ENCODE measurements at places on chromosomes 7 and 10.

GRCh38 chr10:130341356-130341755 lies 205.2 kb downstream of the GLRX3 start:
- no peaks in the 10 kb centered on the region for H3K4me1 ChIP-seq
- H3K27ac ChIP-seq, result no peak overlapping the region
- H3K27me3 ChIP-seq, result peaks cover 9% of the 10 kb centered on the region
- no peaks in the 10 kb centered on the region for H3K36me3 ChIP-seq

DNA sequence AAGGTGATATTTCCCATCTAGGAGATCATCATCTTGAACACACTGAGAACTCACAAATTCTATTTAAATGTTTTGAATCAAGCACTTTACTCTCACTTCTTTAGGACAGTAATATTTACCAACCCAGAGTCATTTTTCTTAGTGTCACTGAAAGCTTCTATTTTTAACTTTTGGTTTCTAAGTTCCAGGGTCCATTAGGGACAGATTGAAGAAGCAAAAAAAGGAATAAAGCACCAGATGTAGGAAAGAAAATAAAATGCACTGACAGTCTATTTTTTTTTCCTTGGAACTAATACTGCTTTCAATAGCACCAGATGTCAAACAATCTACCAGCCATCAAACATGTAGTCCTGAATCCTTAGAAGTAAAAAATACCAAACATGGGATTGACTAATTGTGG lies 526.7 kb upstream of the LRRN3 start:
- no peaks in the 10 kb centered on the region for H3K27me3 ChIP-seq
- H3K4me1 ChIP-seq, result no peaks in the 10 kb centered on the region
- no peaks in the 10 kb centered on the region for H3K36me3 ChIP-seq
- DNase-seq, result no peak

GRCh38 chr10:122140941-122141623 lies 130.0 kb upstream of the BTBD16 start:
- H3K36me3 ChIP-seq, result no peaks in the 10 kb centered on the region
- H3K4me1 ChIP-seq, result no peaks in the 10 kb centered on the region
- H3K4me3 ChIP-seq, result no peak overlapping the region

DNA sequence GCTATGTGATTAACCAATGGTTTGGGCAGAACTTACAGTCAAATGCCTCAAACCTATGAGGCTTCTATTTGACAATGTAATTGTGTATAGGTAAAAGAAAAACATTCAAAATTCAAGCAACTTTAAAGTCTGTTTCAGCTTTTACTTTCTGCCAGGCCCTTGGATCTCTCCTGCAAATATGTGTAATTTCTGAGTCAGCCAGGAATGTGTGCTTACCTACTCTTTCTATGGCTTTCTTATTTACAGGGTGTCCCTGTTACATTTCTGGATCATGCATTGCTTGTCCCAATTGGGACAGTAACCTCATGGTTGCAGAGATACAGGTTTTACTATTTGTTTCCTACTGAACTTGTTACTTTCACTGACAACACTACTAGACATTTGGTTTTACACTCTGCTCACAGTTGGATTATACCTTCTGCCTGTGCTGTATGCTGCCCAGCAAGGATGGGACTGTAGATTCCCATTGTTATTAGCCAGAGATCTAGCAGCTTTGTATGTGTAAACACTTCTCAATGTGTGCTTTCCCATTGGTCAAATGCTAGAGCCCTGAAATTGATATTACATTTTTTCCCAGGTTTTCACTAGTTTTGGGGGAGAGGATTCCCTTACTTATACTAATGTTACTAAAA lies 355.3 kb downstream of the ARL4A start:
- no peaks in the 10 kb centered on the region for H3K4me1 ChIP-seq
- H3K27ac ChIP-seq, result no peak overlapping the region
- H3K36me3 ChIP-seq, result no peaks in the 10 kb centered on the region
- H3K4me3 ChIP-seq, result no peak overlapping the region

- H3K27me3 ChIP-seq, result no peaks in the 10 kb centered on the region
- no peak for DNase-seq
- no peaks in the 10 kb centered on the region for H3K36me3 ChIP-seq
- no peaks in the 10 kb centered on the region for H3K4me1 ChIP-seq
- no peak overlapping the region for H3K4me3 ChIP-seq
These were observed 1599.9 kb upstream of the LRRTM3 start for GRCh38 chr10:65325913-65326312.

- H3K4me3 ChIP-seq, result no peak overlapping the region
- H3K27me3 ChIP-seq, result no peaks in the 10 kb centered on the region
- H3K36me3 ChIP-seq, result no peaks in the 10 kb centered on the region
- H3K4me1 ChIP-seq, result peaks cover 4% of the 10 kb centered on the region
- DNase-seq, result no peak
These were observed 40.1 kb downstream of the LYZL2 start for GRCh38 chr10:30589441-30589840.

DNA sequence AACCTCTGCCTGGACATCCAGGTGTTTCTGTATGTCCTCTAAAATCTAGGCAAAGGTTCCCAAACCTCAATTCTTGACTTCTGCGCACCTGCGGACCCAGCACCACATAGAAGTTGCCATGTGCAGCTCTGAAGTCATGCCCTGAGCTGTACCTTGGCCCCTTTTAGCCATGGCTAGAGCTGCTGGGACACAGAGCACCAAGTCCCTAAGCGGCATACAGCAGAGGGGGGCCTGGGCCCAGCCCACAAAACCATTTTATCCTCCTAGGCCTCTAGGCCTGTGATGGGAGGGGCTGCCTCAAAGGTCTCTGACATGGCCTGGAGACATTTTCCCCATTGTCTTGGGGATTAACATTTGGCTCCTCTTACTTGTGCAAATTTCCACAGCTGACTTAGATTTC lies 14.6 kb downstream of the TMEM243 start:
- H3K4me1 ChIP-seq, result no peaks in the 10 kb centered on the region
- H3K27me3 ChIP-seq, result no peaks in the 10 kb centered on the region
- no peak for DNase-seq

GRCh38 chr7:140672382-140673062 lies at the start of gene ADCK2:
Gene ADCK2 (plus strand): TSS chr7:140672945. CDS start chr7:140673331, 386 bp downstream.
- H3K27me3 ChIP-seq, result no peaks in the 10 kb centered on the region
- peaks cover 2% of the 10 kb centered on the region for H3K4me1 ChIP-seq
- H3K4me3 ChIP-seq, result peak within 1 kb of the TSS; percentile 82
- no peak for DNase-seq
- H3K36me3 ChIP-seq, result no peaks in the 10 kb centered on the region
- peak within 1 kb of the TSS; percentile 93 for H3K27ac ChIP-seq

DNA sequence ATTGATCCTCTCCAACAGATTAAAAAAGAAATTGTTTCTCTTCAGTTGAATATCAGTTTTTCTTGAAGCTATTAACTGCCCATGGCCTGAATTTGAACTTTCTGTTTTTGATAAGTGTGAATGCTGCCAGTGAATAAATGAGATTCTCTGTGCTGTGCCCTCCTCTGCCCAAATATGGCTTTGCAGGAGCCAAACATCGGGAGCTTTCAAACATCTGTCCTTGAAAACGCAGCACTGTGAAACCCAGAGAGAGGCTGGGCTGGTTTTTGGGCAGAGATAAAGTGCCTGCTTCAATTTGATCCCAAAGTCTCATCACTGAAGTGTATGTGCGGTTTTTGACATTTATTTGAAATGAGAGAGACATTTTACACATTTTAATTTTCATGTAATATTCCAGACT lies 268.3 kb upstream of the SHH start:
- DNase-seq, result no peak
- no peak overlapping the region for H3K4me3 ChIP-seq
- H3K27me3 ChIP-seq, result no peaks in the 10 kb centered on the region
- no peak overlapping the region for H3K27ac ChIP-seq
- H3K36me3 ChIP-seq, result no peaks in the 10 kb centered on the region
- H3K4me1 ChIP-seq, result no peaks in the 10 kb centered on the region

- H3K27ac ChIP-seq, result no peak overlapping the region
- no peaks in the 10 kb centered on the region for H3K27me3 ChIP-seq
- no peak for DNase-seq
- no peaks in the 10 kb centered on the region for H3K36me3 ChIP-seq
These were observed 283.8 kb upstream of the LRGUK start for GRCh38 chr7:133843341-133843740.

- no peaks in the 10 kb centered on the region for H3K27me3 ChIP-seq
- H3K27ac ChIP-seq, result no peak overlapping the region
- H3K4me1 ChIP-seq, result no peaks in the 10 kb centered on the region
- no peak overlapping the region for H3K4me3 ChIP-seq
These were observed 50.7 kb upstream of the CPXM2 start for GRCh38 chr10:123942114-123942861.

GRCh38 chr10:86213148-86213547 lies 153.4 kb downstream of the GRID1 start:
- no peaks in the 10 kb centered on the region for H3K4me1 ChIP-seq
- no peak for DNase-seq
- no peaks in the 10 kb centered on the region for H3K27me3 ChIP-seq
- no peaks in the 10 kb centered on the region for H3K36me3 ChIP-seq
- no peak overlapping the region for H3K27ac ChIP-seq

GRCh38 chr10:65312876-65313275 lies 1613.0 kb upstream of the LRRTM3 start:
- no peak overlapping the region for H3K27ac ChIP-seq
- no peak for DNase-seq
- no peak overlapping the region for H3K4me3 ChIP-seq

DNA sequence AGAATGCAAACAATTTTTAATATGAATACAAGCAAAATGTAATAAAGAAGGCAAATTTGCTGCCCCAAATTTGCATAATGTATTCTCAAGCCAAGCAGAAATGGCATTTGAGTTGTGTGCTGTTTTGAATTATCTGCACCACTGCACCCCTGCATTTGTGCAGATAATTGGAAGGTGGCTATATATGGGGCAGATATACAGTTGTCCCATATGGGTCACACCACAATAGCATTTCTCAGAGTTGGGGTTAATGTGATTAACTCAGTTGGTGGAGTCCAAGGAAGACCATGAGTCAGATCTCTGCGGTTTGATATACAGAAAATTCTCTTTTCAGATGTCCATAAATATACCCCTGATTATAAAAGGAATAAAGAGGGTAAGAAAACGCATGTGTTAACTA lies 68.9 kb upstream of the EXOC4 start:
- H3K27me3 ChIP-seq, result no peaks in the 10 kb centered on the region
- H3K4me3 ChIP-seq, result no peak overlapping the region
- no peaks in the 10 kb centered on the region for H3K36me3 ChIP-seq
- no peak overlapping the region for H3K27ac ChIP-seq
- H3K4me1 ChIP-seq, result no peaks in the 10 kb centered on the region
- DNase-seq, result no peak

GRCh38 chr10:43693602-43694001 lies 44.9 kb upstream of the ZNF32 start:
- H3K27ac ChIP-seq, result no peak overlapping the region
- DNase-seq, result no peak
- H3K4me1 ChIP-seq, result no peaks in the 10 kb centered on the region

- H3K27ac ChIP-seq, result no peak overlapping the region
- H3K36me3 ChIP-seq, result no peaks in the 10 kb centered on the region
- H3K27me3 ChIP-seq, result no peaks in the 10 kb centered on the region
- H3K4me1 ChIP-seq, result no peaks in the 10 kb centered on the region
- DNase-seq, result no peak
These were observed 642.1 kb upstream of the GALNT17 start for GRCh38 chr7:70489813-70490212.
